ENCODE measurements at places on chromosomes 13 and 19.

DNA sequence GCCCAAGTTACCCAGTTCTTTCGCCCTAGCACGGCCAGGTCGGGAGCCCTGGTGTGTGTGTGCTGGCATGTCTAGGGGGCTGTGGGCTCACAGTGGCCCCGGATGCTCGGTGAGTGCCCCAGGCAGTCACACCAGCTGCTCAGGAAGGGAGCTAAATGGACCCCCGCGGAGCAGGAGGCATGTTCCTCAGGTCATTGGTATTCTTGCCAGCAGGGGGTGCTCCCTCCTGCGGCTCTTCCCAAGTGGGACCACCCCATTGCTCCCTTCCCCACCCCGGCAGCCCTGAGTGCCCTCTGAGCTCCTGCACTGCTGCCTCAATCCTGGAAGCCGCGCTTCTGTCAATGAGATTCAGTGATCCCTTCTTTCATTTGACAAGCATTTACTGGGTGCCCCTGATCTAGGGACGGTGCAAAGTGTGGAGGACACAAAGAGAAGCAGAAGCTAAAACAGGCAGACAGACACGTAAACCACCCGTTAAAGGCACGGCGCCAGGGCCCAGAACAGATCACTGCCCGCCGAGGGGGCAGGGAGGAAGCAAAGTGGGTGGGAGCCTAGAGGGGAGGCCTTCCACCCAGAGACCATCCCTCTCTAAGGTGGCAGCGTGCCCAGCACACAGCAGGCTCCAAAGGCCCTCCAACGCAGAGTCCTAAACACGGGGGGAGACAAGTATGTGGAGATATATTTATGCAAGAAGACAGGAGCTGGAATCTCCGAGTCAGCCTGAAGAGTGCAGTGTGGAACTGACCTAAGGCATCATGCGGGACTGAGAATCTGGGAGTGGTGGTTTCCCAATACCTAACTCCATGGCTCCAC is 5.2 kb upstream of the ADPRHL1 start:
- no peak for DNase-seq

DNA sequence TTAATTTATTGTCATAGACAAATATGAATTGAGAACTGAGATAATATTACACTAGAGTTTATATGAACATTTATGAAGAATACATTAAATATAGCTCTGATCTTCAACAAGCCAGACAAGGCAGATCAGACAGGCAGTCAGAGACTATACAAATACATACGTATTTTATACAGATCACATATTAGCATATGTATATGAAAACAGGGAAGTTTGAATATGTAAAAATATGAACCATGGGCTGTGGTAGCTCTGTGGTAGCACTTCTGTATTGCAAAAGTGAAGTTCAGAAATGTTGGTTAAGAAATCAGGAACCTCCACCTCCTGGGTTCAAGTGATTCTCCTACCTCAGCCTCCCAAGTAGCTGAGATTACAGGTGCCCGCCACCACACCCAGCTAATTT is 20.7 kb downstream of the GPR180 start:
- no peak for DNase-seq

GRCh38 chr13:99313501-99313900 is 6.3 kb upstream of the GPR183 start:
- no peak for DNase-seq

DNA sequence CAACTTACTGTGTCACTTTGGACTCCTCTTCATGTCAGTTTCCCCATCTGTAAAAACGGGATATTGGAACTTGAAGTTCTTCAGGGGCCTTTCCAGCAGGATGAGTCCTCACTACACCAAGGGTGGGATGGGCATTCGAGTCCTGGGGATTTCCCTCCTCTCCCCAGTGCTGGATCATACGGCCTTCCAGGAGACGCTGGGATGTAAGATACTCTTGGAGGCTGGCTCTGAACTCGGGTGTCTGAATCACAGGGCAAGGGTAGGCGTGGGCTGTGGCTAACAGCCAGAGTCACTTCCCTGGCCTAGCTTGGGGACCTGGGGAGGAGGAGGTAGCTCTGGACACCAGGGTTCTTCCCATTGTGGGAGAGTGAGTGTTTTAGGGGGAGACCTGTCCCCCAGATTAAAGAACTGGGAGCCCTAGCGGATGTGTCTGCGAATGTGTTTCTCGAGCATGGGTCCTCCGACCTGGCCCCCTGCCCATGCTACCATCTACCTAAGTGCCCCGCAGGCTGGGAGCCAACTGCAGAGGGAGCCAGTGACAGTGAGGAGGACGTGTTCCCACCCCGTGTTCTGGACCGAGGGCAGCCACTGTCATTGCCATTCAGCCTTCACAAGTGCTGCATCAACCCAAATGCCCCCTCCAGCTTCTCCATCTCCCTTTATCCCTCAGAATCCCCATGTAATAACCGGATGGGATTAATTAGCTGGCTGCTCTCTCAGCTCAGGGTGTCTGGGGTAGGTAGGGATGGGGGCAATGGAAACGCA is 2.4 kb upstream of the CYTH2 start:
- no peak for DNase-seq

DNA sequence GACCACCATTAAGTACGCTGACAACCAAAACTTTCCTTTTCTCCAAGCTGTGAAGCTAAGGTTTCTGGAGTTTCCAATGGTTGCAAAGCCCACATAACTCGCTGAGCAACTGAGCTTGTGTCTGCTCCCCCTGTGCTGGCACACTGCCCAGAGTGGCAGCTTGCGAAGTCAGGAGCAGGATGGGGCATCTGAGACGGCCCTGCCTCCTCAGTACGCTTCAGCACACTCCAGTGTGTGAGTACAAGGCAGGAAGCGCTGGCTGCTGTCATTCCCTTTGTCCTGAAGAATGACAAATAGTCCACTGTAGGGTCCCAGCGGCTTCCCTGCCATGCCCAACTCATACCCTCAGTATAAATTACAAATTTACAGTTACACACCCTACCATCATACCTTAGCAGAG is 51.5 kb downstream of the SKA3 start:
- DNase-seq, result no peak

DNA sequence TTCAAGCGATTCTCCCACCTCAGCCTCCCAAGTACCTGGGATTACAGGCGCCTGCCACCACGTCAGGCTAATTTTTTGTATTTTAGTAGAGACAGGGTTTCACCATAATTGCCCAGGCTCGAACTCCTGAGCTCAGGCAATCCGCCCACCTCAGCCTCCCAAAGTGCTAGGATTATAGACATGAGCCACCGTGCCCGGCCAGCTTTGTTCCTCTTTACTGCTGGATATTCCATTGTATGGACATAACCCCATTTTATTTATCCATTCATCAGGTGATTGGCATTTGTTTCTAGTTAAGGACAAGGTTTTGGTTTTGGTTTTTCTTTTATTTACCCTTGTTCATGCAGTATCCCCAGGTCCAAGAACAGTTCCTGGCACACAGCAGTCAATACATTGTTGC is 4.1 kb upstream of the RPS9 start:
- no peak for DNase-seq

GRCh38 chr19:43814663-43815352 is 12.3 kb upstream of the ZNF283 start:
- DNase-seq, result no peak

GRCh38 chr19:46713781-46714443 is 3.0 kb downstream of the PRKD2 start:
- DNase-seq, result peak; percentile 45

- DNase-seq, result no peak
These were observed 3.8 kb downstream of the ZAR1L start for GRCh38 chr13:32311188-32311897.

DNA sequence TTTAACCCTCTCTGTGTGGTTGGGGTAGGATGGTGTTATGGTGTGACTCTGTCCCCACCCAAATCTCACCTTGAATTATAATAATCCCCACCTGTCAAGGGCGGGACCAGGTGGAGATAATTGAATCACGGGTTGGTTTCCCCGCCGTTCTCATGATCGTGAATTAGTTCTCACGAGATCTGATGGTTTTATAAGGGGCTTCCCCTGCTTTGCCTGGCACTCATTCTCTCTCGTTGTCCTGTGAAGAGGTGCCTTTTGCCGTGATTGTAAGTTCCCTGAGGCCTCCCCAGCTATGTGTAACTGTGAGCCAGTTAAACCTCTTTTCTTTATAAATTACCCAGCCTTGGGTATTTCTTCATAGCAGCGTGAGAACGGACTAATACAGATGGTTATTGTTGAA is 68.8 kb downstream of the ARHGEF7 start:
- no peak for DNase-seq

DNA sequence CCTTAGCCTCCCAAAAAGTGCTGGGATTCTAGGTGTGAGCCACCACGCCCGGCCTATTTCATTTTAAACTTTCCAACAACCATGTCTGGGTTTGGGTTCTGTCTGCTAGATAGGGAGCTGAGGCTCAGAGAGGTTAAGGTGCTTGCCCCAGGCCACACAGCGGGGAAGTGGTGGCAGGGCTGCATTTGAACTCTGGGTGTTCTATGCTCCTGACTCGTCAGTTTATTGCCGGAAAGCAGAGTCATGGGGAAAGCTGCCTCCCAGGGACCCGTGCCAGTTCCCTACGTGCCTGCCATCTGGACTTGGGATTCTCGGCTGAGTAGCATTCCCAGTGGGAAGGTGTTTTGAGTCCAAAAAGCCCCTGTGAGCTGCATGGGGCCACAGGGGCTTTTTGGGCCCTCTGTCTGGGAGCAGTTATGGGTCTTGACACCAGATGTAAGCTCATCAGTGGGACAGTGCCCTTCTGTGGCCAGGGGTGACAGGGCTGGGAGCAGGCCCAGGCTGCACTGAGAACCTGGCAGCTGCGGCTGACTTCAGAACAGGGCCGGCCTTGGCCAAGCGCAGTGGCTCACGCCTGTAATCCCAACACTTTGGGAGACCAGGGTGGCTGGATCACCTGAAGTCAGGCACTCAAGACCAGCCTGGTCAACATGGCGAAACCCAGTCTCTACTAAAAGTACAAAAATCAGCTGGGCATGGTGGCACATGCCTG is 10.9 kb downstream of the RFX1 start:
- DNase-seq, result no peak

- no peak for DNase-seq
These were observed 454.5 kb downstream of the IRS2 start for GRCh38 chr13:109331898-109332297.

- no peak for DNase-seq
These were observed 5.0 kb upstream of the C13orf46 start for GRCh38 chr13:113978741-113979481.

DNA sequence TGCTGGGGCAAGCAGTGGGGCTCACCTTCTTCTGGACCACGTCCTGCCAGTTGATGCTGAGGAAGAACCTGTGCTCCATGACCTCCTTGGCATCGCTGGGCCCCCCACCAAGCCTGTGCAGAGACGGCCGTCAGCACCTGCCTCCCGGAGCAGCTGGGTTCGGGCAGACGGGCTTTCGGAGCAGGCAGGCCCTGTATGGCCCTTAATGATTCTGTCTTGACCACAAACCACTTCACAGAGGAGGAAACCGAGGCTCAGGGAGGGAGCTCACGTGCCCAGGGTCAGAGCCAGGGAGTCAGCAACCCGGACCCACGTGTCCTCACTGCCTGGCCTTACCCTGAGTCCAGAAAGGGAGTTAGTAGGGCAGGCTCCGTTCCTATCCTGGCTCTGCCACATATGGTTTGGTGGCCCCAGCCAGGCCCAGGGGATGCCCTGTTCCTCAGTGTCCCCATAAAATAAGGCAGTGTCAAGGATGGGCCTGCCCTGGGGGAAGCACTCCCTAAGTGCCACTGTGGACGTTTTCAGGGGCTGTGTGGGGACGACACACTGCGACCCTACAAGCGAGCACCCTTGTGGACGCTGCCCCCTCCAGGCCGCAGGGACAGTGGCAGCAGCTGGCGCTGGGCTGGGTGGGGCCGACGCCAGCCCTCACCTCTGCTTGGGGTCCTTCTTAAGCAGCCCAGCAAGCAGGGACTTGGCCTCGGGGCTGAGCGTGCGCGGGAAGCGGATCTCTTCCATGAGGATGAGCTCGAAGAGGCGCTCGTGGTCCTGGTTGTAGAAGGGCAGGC is 8.9 kb upstream of the CCNP start:
- no peak for DNase-seq

DNA sequence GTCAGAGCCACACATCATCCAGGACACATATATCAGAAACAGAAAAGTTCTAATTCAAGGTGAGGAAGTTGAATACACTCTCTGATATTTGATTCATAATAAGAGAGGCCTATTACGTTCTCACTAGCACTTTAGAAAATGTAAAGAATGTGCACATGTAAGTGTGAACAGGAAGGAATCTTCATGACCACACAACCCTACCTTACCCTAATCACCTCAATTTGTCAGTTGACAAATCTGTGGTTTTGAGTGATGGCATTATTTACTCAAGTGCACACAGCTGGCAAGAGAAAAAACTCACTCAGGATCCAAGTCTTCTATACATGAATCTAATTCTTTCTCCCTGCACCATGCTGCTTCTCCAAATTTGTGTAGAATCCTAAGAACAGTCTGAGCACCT is 445.8 kb downstream of the SUCLA2 start:
- DNase-seq, result no peak

GRCh38 chr13:108086678-108087077 is 128.7 kb downstream of the LIG4 start:
- DNase-seq, result no peak

GRCh38 chr13:107348471-107348870 is 780.5 kb upstream of the ARGLU1 start:
- DNase-seq, result no peak

DNA sequence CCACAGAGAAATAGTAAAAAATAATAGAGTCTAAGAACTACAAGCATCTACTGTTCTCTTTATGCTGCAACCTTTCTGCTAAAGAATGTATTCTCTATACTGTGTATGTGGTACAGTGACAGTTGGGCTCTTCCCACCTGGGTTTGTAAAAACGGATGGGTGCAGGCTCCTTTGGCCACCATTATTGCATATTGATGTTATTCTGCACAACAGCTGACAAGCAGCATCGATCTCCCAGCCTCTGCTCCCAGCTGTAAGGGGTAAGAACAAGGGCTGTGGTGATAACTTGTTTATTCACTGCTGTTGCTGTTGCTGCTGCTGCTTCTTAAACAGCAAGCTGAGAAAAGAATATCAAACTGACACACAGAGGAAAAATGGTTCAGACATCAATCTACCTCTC is 56.1 kb downstream of the KCNRG start:
- no peak for DNase-seq

DNA sequence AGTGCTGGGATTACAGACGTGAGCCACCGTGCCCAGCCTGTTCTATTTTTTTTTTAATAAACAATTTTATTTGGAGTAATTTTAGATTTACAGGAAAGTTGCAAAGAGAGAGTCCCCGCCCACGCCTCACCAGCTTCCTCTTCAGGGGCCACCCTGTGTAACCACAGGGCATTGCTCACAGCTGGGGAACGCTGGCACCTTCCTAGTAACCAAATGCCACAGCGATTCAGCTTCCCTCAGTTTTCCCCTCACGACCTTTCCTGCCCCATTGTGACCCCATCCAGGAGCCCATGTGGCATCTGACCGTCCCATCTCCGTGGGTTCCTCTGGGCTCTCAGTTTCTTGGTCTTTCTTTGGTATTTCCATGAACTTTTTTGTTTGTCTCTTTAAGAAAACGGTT is 83.9 kb downstream of the GNG7 start:
- no peak for DNase-seq
